ENCODE measurements at places on chromosomes 6 and 20. TPM values are rescaled to one million over a fixed set of nuclear protein-coding genes. Genes with fewer than 3 reads are reported as not detected.

- DNase-seq: no peak
Observed at GRCh38 chr6:17493286-17493685, 99.9 kb downstream of the CAP2 start.

DNA sequence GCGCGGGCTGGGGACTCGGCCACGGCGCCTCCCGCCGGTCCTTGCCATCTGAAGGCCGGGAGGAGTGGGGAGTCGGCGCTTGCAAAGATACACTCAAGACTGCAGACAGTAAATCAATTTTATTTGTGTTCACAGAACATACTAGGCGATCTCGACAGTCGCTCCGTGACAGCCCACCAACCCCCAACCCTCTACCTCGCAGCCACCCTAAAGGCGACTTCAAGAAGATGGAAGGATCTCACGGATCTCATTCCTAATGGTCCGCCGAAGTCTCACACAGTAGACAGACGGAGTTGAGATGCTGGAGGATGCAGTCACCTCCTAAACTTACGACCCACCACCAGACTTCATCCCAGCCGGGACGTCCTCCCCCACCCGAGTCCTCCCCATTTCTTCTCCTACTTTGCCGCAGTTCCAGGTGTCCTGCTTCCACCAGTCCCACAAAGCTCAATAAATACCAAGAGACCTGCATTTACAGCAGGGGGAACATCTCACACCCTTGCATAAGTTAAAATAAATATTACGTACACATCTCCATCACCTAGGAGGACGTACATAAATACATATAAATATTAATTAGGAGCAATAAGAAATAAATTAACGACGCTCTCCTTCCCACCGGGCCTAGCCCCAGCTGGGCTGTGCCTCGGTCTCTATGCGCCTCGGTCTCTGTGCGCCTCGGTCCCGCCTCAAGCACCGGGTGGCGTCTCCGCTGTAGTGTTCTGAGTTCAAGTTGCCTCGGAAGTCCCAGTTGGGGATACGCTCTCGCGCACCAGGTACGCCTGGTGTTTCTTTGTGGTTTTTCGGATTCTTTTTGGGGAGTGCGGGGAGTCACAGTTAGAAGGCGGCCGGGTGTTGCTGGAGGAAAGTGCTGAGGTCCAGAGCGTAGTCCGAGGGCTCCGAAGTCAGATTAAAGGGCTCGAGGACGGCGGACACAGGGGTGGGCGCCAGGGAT, 889 bp upstream of the FLOT1 start:
- no peak for DNase-seq

GRCh38 chr6:153942361-153942760, 96.7 kb upstream of the OPRM1 start:
- DNase-seq: no peak

DNA sequence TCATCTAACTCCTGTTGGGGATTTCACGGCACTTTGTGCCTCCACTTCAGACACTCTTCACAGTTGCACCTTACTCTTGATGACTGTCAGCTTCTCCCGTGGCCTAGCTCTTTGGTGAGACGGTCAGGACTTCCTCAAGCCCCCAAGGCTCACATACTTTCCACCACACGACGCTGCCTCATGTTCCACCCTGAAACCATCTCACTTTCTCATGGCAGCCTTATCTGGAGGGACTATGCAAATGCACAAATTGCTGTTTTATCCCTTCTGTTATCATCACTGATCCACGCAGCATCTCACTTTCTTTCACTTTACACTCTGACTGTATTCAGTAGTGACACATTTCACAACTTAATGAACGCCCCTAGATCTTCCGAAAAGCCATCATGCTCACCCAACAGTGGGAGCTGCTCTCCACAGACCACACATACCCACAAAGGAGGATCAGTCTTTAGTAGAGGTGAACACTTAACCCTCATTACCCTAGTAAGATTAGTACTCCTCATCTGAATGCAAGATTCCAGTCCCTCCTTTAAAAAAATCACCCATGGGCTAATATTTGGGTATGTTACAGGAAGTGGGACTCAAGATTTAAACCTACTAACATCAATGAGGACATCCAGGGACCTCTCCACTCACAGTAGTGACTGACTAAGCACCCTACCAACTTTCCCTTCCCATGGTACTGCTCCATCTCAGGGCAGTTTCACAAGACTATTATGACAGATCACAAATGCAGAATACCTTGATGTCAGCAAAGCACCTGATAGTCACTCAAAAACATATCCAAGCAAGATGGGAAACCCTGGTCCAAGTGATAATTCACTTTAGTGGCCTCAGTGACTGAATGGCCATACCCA, 35.4 kb downstream of the FYN start:
- DNase-seq: no peak

- no peak for DNase-seq
Observed at GRCh38 chr6:159594750-159595117, 98.3 kb downstream of the SOD2 start.

- DNase-seq: no peak
Observed at GRCh38 chr20:13755809-13756208, 28.9 kb downstream of the ESF1 start.

DNA sequence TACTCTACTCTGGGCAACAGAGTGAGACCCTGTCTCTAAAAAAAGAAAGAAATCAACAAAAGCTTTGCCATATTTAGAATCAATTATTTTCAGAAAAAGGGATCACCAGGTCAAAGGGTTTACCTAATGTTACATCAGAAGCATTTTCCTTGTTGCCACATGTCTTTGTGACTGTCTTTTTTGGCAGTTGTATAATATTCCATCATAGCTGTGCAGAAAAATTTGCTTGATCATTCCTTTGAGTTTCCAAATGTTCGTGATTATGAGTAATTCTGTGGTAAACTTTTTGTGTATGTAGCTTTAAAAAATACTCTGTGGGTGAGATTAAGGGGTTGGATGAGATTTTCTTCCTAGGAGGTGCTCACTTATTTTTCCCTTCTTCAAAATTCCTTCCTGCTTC, 26.4 kb downstream of the PNPLA1 start:
- no peak for DNase-seq

DNA sequence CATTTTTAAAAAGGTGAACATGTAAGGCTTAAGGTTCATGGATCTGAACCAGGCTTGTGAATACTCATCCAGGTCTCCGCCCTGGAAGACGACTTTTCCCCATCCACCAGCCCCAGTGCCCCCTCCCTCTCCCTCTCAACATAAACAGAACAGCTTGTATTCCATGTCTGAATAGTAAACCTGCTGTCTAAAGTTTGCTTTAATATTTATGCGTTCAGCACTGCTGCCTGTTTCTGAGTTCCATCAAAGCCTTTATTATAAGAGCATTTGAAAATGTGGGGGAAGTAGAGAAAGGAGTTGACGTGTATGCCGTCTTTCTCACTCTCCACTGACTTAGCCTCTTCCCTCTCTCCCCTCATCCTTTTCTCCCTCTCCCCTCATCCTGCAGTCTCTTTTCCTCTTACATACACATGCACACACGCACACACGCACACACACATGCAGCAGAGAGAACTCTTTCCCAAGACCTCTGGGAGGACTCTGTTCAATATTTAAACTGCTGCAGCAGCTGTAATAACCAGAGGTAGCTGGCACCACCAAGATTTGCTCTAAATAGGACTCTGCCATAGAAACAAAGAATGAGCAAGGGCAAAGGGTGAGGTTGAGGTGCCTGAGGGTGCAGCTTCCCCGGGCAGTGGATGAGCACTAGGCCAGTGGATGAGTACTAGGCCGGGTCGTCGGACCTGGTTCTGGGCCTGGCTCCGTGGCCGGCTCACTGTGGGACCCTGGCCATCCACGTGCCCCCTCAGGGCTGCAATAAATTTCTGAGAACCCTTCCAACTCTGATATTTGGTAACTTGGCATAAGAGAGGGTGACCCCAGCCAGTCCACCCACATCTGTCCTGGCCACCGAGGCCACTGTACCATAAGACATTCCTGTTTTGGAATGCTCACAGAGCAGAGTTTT, 35.4 kb upstream of the VSTM2L start:
- DNase-seq: no peak

DNA sequence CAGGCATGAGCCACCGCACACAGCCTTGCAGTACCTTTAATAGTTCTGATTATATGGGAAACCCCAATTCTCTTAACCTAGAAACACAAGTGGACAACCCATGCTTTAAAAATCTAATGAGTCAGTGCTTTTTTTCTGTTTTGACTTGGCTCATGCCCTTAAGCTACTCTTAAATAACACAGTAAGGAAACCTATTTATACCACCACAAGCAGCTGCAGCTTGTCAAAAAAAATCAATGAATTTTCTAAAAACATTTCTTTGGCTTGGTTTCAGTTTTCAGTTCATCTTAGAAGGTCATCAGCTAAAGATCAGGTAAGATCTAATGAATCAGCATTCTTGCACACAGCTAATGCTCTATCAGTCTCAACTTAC, 124.1 kb upstream of the DST start:
- no peak for DNase-seq

- peak; percentile 85 for DNase-seq
Observed at GRCh38 chr20:62702895-62703852, 5.5 kb upstream of the NTSR1 start.

- no peak for DNase-seq
Observed at GRCh38 chr6:85824329-85824728, 181.6 kb upstream of the SYNCRIP start.

- no peak for DNase-seq
Observed at GRCh38 chr6:144585217-144585814, 300.2 kb downstream of the UTRN start.

- DNase-seq: no peak
Observed at GRCh38 chr6:43887906-43888683, 118.1 kb downstream of the VEGFA start.

GRCh38 chr6:73774311-73774774, 78.3 kb downstream of the CD109 start:
- DNase-seq: no peak

Gene B3GAT2
- not detected for total RNA-seq

Gene MAP3K5
- 4.6 TPM for total RNA-seq

Gene TNFRSF21
- total RNA-seq: 83.1 TPM

Gene PTCRA
- total RNA-seq: not detected

Gene MYB
- 0.47 TPM for total RNA-seq

Gene ACTR5
- total RNA-seq: 11.0 TPM

Gene PLEKHG1
- total RNA-seq: 104 TPM

Gene FOXA2
- total RNA-seq: not detected

Gene PRPF6
- total RNA-seq: 64.3 TPM

Measured in glomerular endothelial cell (primary cell).